ENCODE measurements at places on chromosomes 2 and 18.

- H3K4me3 ChIP-seq, result no peak overlapping the region
- DNase-seq, result peak; percentile 20
- no peaks in the 10 kb centered on the region for H3K36me3 ChIP-seq
- peaks cover 4% of the 10 kb centered on the region for H3K4me1 ChIP-seq
Observed at GRCh38 chr2:8541223-8541622, 140.6 kb upstream of the ID2 start.

- no peak overlapping the region for H3K27ac ChIP-seq
- H3K4me3 ChIP-seq, result no peak overlapping the region
- no peak for DNase-seq
- no peaks in the 10 kb centered on the region for H3K27me3 ChIP-seq
- no peaks in the 10 kb centered on the region for H3K4me1 ChIP-seq
Observed at GRCh38 chr2:173248381-173248780, 106.3 kb upstream of the CDCA7 start.

GRCh38 chr2:100235581-100235980, 86.7 kb downstream of the LONRF2 start:
- H3K4me1 ChIP-seq, result peaks cover 24% of the 10 kb centered on the region
- no peaks in the 10 kb centered on the region for H3K36me3 ChIP-seq
- H3K4me3 ChIP-seq, result no peak overlapping the region
- DNase-seq, result no peak

DNA sequence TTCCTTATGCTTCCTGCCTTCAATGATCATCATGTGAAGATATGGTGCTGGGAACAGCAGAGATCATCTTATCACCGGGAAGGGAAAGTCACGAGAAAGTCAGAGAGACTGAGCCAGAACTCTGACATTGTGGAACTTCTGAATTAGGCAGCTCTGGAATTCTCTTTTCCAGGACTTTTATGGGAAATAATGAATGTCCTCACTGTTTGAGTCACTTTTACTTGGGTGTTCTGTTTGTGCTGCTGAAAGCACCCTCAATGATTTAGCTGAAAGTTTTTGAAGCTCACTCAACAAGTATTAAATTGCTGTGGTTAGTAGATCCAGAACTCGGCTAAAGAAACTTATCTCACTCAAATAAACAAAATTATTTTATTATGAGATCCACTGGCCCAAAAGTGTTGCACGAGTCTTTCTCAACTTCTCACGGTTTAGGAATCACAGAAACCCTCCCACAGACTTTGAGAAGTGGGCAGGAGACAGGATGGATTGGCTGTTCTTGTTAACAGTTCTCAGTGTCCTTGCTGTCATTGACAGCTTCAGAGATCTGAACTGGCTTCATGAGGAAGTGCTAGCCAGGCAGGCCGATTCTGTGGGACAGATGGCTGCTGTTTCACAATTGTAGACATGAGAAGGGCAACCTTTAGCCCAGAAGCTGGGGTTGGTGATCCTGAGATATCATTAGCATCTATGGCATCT, 26.4 kb upstream of the ATRAID start:
- no peak overlapping the region for H3K4me3 ChIP-seq
- no peak overlapping the region for H3K27ac ChIP-seq
- no peaks in the 10 kb centered on the region for H3K36me3 ChIP-seq
- DNase-seq, result no peak

DNA sequence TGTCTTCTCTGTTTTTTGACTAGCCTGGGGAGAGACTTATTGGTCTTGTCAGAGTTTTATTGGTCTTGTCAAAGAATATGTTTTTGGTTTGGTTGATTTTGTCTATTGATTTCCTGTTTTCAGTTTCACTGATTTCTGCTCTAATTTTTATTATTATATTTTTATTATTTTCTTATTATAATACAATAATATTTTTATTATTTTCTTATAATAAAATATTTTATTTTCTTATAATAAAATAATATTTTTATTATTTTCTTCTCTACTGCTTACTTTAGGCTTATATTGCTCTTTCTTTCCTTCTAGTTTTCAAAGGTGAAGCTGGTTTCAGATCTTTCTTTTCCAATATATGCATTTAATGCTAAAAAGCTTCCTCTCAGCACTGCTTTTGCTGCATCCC, 62.0 kb downstream of the TRAPPC12 start:
- H3K4me3 ChIP-seq, result no peak overlapping the region
- H3K4me1 ChIP-seq, result no peaks in the 10 kb centered on the region
- H3K27me3 ChIP-seq, result no peaks in the 10 kb centered on the region
- DNase-seq, result no peak
- peaks cover 24% of the 10 kb centered on the region for H3K36me3 ChIP-seq
- H3K27ac ChIP-seq, result no peak overlapping the region

- DNase-seq, result no peak
- H3K27me3 ChIP-seq, result no peaks in the 10 kb centered on the region
- H3K4me1 ChIP-seq, result no peaks in the 10 kb centered on the region
- H3K36me3 ChIP-seq, result peaks cover 23% of the 10 kb centered on the region
- H3K27ac ChIP-seq, result no peak overlapping the region
Observed at GRCh38 chr2:27446057-27446456, 3.9 kb downstream of the KRTCAP3 start.

All from endodermal cell (in vitro differentiated cells).